ENCODE measurements at places on chromosomes 6 and 20.

GRCh38 chr20:34305333-34306230 is 2.4 kb upstream of the AHCY start:
- no peak for DNase-seq

DNA sequence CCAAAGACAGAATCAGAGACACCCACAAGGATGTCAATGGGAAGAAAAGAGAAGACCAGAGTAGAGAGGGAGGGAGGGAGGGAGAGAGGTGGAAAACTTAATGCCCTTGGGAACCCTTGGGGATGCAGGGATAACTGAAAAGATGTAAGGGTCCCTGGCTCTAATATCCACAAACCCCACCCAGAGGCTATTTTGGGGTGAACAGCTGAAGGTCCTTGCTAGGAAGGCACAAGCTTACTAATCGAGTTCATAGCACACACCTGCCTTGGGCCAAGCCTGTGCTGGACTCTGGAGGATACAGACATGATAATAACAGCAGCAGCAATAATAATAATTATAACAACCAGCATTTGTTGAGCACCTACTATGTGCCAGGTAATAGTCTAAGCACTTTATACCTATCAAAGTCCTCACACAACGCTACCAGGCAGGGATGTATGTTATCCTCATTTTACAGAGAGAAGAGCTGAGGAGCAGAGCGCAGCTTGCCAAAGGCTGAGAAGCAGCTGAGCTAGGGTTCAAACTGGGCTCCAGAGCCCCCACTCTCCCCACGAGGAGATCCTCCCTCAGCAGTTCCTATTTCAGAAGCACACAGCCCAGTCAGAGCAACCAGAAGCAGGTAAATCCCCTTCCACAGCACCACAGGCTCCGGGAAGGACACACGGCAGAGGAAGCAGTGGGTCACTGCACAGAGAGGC is 174.2 kb downstream of the ANKRD60 start:
- no peak for DNase-seq

DNA sequence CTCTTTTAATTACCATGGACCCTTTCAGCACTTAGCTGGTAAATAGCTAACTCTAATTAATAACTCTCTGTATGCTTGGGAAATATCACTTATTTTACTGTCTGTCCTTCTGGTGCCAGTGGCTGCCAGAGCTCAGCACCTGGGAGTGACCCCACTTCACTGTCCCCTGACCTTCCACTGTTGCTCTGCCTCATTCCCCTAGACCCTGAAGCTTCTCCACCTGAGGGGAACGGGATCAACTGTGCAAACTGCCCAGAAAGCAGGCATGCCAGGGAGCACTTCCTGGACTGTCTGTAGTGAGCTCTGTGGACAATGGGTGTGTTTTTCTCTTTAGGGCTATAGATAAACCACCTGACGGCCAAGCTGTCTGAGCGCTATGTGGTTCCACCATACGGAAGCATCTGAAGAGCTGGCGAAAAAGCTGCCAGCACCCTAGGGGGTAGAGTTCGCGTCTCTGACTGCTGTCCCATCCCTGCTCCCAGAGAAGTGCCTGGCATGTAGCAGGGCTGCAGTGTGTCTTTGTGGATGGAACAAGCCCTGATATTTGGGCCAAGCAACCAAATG is 106.3 kb upstream of the FOXA2 start:
- no peak for DNase-seq

DNA sequence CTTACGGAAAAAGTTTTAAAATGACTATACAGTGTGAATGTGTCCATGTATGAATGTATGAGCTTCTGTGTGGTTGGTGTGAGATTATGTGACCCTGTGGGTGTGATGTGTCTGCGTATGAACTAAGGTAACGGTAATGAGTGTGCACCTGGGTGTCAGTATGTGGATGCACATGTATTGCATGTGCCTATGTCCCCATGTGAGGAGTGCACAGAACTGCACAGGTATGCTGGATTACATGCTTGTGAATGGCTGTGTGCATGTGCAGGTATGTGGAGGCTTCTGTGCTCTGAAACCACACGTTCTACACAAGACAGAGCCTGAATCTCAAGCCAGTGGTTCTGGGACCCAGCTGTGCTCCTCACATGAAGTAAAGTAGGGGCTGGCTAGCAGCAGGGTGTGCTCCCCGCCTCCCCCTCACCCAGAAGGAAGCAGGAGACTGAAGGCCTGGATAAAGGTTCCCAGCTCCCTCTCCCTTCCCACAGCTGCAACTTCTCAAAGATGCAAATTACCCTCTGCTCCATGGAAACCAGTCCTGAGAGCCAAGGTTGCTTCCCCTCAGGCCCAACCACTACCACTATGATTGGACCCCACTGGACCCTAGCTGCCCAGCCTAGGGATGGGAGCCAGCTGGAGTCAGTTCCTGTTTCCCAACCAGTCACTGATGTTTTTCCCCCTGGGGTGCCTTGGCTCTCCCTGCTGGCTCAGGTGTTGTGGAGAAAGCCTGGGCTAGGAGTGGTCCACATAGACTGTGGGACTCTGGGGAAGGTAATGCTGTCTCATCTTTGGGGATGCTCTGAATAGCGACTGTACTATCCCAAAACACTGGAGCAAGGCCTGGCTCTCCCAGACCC is 24.8 kb upstream of the SPDEF start:
- no peak for DNase-seq

DNA sequence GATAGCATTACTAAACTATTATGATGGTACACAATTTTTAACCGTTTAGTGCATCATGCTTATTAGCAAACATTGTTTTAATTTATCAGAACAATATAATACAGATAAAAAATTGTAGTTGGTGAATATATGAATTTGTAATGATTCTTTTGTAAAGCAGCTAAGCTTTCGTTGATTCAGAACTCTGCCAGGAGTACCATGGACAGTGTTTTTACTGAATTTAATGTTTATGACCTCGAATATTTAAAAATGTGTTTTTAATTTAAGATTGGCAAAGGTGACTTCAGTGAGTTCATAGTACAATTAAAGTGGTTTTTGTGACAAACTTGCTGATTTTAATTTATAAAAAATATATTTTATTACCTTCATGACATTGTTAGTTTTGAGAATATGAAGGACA is 10.0 kb downstream of the AFDN start:
- no peak for DNase-seq

GRCh38 chr20:36620917-36621316 is 15.3 kb downstream of the RAB5IF start:
- DNase-seq = no peak

- no peak for DNase-seq
Observed at GRCh38 chr6:116672306-116672705, 3.7 kb upstream of the ZUP1 start.

DNA sequence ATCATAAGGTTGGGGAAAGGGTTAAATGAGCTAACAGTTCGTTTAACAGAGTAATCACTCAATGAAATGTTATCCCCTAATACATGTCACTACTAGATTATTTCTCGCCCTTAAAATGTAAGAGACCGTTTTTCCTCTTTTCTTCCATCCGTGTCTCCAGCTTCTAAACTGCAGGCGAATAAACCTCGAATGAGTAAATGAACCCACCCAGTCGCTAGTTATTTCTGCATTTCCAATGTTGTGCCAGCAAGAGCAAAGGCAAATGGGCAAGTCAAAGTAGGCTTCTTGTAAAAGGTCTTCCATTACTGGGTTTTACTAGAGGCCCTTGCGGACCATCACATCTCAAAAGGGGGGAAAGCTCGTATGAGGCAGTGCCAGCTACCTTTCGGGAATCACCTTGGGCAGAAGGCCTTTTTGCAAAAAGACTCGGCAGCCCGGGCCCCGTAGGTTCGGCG is 400 bp upstream of the SMAP1 start:
- DNase-seq = no peak

- DNase-seq = no peak
Observed at GRCh38 chr20:58871533-58872102, 19.1 kb downstream of the GNAS start.

Data from CD4-positive, alpha-beta T cell treated with Interleukin-21 for 1 hour (primary cell).